ENCODE measurements at places on chromosomes 4 and X. TPM values are rescaled to one million over a fixed set of nuclear protein-coding genes. Genes with fewer than 3 reads are reported as not detected.

DNA sequence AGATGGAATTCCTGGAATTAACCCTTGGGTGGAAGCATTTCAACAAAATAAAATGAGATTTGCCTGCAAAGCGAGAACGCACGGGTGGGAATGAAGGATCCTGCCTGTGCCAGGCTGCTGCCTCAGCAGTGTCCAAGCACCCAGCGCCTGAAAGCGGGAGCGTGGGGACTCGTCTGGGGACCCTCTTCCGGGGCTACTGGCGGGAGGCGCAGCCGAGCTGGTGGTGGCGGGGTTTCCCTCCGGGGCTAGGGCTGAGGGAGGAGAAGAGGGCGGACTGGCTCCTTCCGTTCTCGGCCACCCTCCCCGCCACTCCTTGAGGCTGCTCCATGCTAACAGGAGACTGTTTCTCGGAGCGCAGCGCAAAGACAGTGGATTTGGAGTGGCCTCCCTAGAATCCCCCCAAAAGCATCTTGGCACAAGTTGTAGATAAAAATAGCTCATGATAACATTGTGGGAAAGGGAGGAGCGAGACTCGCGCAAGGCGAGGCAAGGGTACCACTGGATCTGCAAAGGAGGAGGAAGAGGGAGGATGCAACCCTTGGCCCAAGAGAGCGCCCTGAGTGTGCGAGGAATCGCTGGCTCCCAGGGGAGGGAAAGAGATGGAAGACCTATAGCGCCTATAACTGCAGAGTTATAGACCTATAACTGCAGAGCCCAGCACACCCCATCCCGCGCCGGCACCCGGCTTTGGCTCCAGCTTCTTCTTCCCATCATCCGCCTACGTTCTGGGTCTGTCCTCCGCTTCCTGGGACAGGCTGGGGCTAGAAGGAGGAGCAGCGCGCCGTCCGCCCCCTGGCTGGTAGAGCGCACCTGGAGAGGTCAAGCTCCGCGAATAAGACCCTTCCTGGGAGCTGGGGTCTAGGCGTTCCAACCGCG is 1.3 kb downstream of the HS3ST1 start:
- no peak for DNase-seq

Gene PCDH11X
- not detected for total RNA-seq

- no peak for DNase-seq
Observed at GRCh38 chr4:168682898-168683500, 186.1 kb downstream of the PALLD start.

Gene SSX2
- 0.31 TPM for total RNA-seq

Measured in Panc1 (cell line).